Naive thymus-derived CD4-positive, alpha-beta T cell (primary cell): ENCODE measurements at places on chromosomes 16 and 17. TPM values are rescaled to one million over a fixed set of nuclear protein-coding genes. Genes with fewer than 3 reads are reported as not detected.

The MYH1 gene
- not detected for polyA plus RNA-seq

- H3K36me3 ChIP-seq: no peaks in the 10 kb centered on the region
- H3K27ac ChIP-seq: peak overlapping the region; percentile 88
- no peak for DNase-seq
- H3K4me1 ChIP-seq: peaks cover 41% of the 10 kb centered on the region
Observed at GRCh38 chr17:56596691-56597494, 3.4 kb downstream of the NOG start.

- no peaks in the 10 kb centered on the region for H3K36me3 ChIP-seq
- H3K27me3 ChIP-seq: peaks cover 28% of the 10 kb centered on the region
- no peak within 1 kb of the TSS for H3K27ac ChIP-seq
- peaks cover 28% of the 10 kb centered on the region for H3K4me1 ChIP-seq
- peak; percentile 49 for DNase-seq
- H3K4me3 ChIP-seq: peak within 1 kb of the TSS; percentile 64
Observed at GRCh38 chr16:2968738-2969544, at the start of gene PAQR4. PAQR4 (plus strand) TSS chr16:2969348; CDS start chr16:2969675, 327 bp downstream.

The NLE1 gene
- 6.1 TPM for polyA plus RNA-seq

DNA sequence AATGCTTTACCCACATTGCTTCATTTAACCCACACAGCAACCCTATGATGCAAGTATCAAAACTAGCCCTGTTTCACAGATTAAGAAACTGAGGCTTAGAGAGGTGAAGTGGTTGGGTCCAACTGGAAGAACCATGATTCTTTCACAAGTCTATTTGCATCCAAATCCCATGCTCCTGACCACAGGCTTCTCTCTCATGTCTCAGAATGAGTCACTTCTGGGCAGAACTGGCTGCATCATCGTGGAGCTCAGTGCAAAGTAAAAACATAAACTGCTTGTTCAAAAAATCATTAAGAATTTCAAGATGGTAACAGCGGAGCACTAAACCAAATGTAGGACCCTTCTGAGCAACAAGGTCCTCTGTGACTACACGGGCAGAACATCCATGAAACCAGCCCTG, 20.2 kb upstream of the CES1 start:
- H3K4me1 ChIP-seq: no peaks in the 10 kb centered on the region
- no peak for DNase-seq

DNA sequence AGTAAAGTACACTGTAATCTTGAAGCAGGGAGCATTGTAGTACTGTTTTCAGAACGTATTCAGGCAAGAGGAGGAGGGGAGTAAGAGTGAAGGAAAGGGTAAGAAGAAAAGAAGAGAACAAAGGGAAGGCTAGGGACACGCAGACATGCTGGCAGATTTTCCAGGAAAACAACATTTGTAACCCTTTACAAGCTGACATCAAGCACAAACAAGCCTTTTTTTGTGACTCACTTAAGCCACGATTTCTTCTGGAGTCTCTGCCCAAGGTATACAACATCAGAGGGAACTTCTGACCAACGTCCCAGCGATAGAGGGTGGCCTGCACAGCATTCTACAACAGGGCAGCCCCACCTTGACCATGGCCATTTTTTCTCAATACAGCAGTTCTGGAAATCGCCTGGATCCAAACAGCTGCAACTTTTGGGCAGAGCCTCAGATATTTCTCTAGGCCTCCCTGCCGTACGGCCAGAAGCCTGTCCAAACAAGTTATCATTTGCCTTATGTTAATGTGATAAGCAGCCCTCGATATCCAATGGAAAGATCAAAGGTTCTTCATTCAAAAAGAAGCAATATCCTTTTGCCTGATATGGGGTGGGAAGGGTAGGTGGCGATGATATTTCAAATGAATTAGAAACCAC, 247.3 kb downstream of the ZFHX3 start:
- H3K27ac ChIP-seq: no peak overlapping the region
- H3K4me1 ChIP-seq: no peaks in the 10 kb centered on the region
- no peaks in the 10 kb centered on the region for H3K27me3 ChIP-seq
- DNase-seq: no peak
- H3K36me3 ChIP-seq: no peaks in the 10 kb centered on the region

DNA sequence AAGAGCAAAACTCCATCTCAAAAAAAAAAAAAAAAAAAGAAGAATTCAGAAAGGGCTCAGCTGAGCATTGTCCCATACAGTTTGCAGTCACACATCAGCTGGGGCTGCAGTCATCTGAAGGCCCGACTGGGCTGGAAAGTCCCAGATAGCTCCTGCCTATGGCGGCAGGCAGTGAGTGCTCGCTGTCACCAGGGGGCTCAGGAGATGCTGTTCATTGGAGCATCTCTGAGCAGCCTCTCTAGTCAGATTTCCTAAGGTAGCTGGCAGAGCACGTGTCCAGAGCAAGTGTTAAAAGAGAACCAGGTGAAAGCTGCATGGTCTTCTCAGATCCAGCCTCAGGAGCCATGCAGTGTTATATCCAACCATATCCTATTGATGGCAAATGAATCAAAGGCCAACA, 75.8 kb downstream of the WSCD1 start:
- H3K4me3 ChIP-seq: no peak overlapping the region
- no peaks in the 10 kb centered on the region for H3K27me3 ChIP-seq
- H3K27ac ChIP-seq: no peak overlapping the region
- no peak for DNase-seq
- no peaks in the 10 kb centered on the region for H3K36me3 ChIP-seq
- H3K4me1 ChIP-seq: no peaks in the 10 kb centered on the region

DNA sequence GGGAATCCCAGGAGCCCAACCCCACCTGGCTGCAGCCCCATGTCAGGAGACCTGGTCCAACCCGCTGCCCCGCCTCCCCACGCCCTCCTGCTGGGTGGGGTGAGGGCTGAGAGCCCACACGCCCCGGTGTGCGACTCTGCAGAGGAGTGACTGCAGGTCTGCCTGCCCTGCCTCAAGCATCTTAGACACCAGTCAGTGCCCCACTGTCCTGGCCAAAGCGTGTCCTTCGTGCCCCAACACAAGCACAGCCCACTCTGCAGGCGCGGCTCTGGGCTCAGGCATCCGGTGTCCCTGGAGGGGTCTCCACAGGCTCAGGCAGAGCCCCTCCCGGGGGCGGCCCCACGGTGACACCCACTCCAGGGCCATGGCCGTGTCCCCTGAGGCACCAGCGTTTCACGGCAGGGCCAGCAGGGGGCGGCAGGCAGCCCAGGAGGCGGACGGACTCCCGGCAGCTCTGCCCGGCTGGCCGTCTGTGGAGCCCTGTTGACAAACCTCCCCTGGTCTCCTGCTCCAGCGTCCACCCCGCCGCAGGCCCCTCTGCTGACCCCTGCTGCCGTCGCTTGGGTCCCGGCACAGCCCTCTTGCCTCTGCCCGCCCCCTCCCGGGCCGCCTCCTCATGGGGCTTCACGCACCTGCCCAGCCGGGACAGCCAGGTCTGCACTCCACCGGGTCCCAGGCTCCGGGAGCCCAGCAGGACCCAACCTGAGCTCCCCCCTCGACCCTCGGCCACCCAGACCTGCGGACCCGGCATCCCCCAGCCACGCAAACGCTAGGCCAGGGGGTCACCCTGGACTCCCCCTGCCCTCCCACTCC, 8.6 kb upstream of the UBE2I start:
- H3K27me3 ChIP-seq: no peaks in the 10 kb centered on the region
- DNase-seq: peak; percentile 67
- H3K4me3 ChIP-seq: no peak overlapping the region
- H3K36me3 ChIP-seq: no peaks in the 10 kb centered on the region

The UNC45B gene
- polyA plus RNA-seq: 0.10 TPM

DNA sequence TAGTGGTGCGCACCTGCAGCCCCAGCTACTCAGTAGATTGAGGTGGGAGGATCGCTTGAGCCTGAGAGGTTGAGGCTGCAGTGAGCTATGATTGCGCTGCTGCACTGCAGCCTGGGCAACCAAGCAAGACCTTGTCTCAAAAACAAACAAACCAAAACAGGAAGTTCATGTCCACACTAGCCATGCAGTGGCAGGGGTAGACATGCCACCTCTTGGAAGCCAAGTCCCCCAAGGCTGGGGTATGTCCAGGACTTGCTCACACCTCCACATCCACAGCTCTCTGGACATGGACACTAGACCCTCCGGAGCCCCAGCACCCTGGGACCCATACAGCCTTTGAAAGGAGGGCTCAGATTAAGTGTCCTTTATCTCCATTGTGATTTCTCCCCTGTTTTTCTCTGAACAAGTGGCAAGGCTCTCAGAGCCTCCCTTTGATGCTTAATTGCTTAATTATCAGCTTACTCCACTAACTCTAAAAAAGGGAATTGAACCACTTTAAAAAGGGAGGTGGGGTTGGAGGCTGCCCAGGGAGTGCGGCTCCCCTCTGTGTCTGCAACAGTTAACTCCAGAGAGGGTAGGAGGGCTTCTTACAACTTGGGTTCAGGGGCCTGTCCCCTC, 424.6 kb upstream of the C16orf82 start:
- no peak for DNase-seq
- no peak overlapping the region for H3K27ac ChIP-seq
- no peaks in the 10 kb centered on the region for H3K27me3 ChIP-seq
- H3K4me1 ChIP-seq: no peaks in the 10 kb centered on the region
- no peaks in the 10 kb centered on the region for H3K36me3 ChIP-seq

- H3K36me3 ChIP-seq: no peaks in the 10 kb centered on the region
- H3K27me3 ChIP-seq: no peaks in the 10 kb centered on the region
- H3K27ac ChIP-seq: no peak overlapping the region
- H3K4me3 ChIP-seq: no peak overlapping the region
- no peak for DNase-seq
Observed at GRCh38 chr17:31413874-31414549, 22.5 kb downstream of the RAB11FIP4 start.

DNA sequence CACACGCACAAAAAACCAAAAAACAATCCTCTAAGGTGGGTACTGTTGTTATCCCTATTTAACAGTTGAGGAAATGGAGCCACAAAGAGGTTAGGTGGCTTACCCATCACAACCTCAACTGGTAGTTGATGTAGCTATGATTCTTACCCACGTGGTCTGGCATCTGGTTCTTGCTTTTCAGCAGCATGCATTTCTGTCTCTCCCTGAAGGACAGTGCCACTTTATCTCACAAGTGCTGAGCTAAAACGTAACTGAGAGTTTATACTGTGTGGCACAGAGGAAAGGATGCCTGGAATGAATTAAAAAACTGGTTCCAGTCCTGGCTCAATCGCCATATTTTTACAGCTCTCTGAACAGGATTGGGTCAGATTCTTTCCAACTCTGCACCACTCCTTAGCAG, 1.9 kb upstream of the CORO6 start:
- H3K27ac ChIP-seq: no peak overlapping the region
- no peak for DNase-seq
- no peaks in the 10 kb centered on the region for H3K36me3 ChIP-seq
- H3K4me1 ChIP-seq: peaks cover 4% of the 10 kb centered on the region
- no peak overlapping the region for H3K4me3 ChIP-seq

DNA sequence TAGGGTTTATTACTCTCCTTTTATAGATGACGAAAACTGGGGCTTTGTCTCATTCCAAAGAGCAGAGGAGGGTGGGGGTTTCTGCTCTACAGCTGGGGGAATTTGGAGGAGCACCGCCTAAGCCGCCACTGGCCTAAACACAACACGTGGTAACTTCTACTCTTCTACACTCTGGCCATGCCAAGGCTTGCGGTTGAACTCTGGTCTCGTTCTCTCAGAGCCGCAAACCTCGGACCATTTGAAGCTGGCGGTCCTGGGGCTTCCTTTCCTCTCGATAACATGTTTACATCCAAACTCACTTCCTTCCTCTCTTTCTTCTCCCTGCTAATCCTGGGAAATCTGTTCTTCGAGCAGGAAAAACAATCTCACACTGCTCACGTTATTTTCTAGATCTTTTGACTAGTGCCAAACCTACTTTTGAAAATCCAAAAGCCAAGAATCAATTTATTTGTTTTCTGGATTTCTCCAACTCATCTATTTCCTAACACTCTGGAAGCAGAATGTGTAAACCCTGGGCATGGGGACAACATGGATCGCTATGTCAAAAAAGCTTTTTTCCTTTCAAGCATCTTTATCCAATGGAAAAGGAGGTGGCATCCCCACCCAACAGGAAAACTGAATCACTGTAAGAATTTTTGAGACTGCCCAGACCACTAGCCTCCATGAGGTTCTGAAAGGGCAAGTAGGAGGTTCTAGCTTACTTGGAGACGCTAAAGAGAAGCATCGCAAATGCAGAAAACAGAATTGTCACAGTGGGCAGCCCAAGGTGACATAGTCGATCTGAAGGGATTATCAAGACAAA, 13.6 kb upstream of the EEF2K start:
- H3K36me3 ChIP-seq: no peaks in the 10 kb centered on the region
- peak; percentile 78 for DNase-seq
- H3K27ac ChIP-seq: peak overlapping the region; percentile 99
- peak overlapping the region; percentile 92 for H3K4me3 ChIP-seq
- peaks cover 47% of the 10 kb centered on the region for H3K4me1 ChIP-seq

- no peak overlapping the region for H3K27ac ChIP-seq
- H3K36me3 ChIP-seq: no peaks in the 10 kb centered on the region
- no peak overlapping the region for H3K4me3 ChIP-seq
Observed at GRCh38 chr17:48994549-48995303, 2.5 kb upstream of the IGF2BP1 start.

DNA sequence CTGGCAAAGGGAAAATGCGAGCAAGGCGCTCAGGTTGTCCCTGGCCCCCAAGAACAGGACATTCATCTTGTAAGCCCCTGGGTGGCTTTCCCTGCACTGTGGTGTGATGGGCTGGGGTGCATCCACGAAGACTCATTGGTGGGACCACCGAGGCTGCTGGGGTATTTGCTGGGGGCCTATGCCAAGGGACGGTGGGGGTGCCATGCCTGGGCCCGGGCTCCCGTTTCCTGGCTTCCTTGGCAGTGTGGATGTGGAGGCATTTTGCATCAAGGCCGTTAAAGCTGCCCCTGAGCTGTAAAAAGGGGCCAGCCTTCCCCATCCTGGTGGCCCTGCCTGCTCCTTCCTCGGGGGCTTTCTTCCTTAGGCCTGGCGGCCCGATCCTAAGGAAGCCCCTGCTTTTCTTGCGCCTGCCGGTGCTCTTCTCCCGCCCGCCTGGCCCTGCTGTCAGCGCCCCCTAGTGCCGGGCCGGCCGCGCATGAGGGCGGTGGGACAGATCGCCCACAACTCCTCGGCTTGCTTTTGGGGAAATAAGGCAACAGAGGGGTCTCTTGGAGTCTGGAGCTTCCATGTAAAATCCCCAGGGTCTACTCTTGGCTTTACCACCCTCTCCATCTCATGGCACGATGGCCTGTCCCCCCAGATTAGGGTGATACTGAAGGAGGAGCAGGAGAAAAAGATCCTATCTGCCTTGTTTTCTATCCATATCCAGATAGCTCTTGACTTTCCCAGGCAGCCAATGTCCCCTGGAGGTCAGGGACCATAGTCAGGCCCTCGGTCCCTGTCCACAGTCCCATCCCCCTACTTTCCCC, 9.8 kb upstream of the TBX2 start:
- no peaks in the 10 kb centered on the region for H3K27me3 ChIP-seq
- H3K4me3 ChIP-seq: no peak overlapping the region
- peak; percentile 34 for DNase-seq
- no peaks in the 10 kb centered on the region for H3K36me3 ChIP-seq
- H3K27ac ChIP-seq: no peak overlapping the region

- no peaks in the 10 kb centered on the region for H3K36me3 ChIP-seq
- no peaks in the 10 kb centered on the region for H3K27me3 ChIP-seq
- no peaks in the 10 kb centered on the region for H3K4me1 ChIP-seq
- DNase-seq: no peak
Observed at GRCh38 chr16:5487728-5488127, 390.1 kb upstream of the EEF2KMT start.

GRCh38 chr17:80780381-80781198, 211.1 kb upstream of the CHMP6 start:
- H3K27me3 ChIP-seq: no peaks in the 10 kb centered on the region
- H3K36me3 ChIP-seq: peaks cover 14% of the 10 kb centered on the region
- DNase-seq: peak; percentile 29

GRCh38 chr16:19916064-19916463, 31.4 kb upstream of the GPRC5B start:
- DNase-seq: no peak
- no peaks in the 10 kb centered on the region for H3K27me3 ChIP-seq
- no peak overlapping the region for H3K4me3 ChIP-seq
- no peaks in the 10 kb centered on the region for H3K4me1 ChIP-seq
- H3K36me3 ChIP-seq: no peaks in the 10 kb centered on the region
